CD4-positive, alpha-beta T cell treated with Interleukin-21 for 1 hour (primary cell): ENCODE measurements at places on chromosomes 5 and 9.

GRCh38 chr5:99054972-99055371 lies 126.2 kb upstream of the CHD1 start:
- DNase-seq = peak; percentile 22

DNA sequence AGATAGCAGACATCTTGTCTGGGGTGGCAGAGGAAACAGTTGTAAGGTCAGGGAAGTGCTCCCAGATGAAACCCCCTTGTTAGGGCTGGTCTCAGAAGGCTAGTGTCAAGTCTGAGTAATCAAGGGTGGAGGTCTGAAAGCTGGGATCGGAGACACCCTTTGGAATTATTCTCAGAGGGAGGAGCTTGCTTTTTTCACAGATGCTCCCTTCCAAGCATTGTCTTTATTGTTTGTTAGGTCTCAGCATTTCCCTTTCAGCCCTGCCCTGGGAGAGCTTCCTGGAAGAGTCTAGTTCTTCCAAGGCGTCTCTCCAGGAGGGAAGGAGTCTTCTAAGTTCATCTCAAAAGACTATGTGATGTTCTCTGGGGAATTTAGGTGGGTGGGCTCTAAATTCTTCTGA lies 3.2 kb downstream of the TEK start:
- DNase-seq = no peak

- DNase-seq = no peak
These were observed 179.4 kb upstream of the NR3C1 start for GRCh38 chr5:143582869-143583268.

DNA sequence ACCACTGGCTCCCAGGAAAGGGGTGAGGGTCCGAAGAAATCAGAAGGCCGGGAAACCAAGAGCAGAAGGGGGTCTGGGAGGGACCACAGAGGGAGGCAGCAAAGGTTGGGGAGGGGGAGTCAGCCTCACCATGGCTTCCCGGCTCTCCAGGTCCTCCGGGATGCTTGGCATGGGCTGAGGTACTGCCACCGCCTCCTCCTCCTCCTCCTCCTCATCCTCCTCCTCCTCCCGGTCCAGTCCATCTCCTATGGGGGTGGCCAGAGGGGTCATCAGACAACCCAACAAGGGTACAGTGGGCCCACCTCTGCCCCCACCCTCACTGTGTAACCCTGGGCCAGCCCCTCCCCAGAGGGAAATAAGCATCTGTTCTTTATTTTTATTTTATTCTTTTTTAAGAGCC lies 17.5 kb downstream of the GOLGA2 start:
- no peak for DNase-seq

DNA sequence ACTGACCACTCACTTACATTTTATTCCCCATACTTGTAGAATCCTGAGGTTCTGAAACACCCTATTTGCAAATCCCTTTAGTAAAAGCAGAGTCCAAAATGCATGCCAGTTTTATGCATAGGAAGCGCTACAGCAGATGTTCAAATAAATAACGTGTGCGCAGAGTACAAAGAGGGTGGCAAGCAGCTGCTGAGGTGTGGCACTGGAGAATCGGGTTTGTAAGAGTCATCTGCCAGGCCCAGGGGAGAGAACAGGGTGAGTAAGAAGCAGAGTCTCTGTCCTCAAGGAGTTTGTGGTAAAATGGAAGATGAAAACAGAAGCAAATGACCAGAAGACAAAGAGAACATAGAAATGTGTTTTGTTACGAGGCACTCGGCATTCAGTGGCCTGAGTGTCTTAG lies 288.8 kb downstream of the GLIS3 start:
- DNase-seq = no peak

DNA sequence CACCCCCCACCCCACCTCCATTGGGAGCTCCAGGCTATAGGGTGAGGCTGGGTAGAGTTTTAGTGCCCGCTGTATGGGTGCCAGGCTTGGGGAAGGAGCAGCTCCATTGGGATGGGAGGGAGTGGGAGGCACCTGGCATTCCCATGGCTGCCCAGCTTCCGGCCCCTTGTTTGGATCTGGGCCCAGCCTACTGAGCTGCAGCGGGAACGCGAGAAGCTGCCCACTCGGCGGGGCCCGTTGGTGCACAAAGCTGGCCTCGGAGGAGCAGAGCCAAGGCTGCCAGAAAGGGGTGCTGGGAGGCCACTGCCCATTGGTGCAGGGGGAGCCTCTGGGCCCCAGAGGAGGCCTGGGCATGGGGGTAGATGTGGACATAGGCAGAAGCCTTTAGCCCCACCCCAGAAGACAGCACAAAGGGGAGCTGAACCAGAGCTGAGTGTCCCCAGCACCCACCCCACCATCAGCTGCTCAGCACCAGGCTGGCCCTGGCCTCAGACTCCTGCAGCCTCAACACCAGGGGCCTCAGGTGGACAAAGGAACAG lies 4.4 kb downstream of the LCN9 start:
- no peak for DNase-seq

DNA sequence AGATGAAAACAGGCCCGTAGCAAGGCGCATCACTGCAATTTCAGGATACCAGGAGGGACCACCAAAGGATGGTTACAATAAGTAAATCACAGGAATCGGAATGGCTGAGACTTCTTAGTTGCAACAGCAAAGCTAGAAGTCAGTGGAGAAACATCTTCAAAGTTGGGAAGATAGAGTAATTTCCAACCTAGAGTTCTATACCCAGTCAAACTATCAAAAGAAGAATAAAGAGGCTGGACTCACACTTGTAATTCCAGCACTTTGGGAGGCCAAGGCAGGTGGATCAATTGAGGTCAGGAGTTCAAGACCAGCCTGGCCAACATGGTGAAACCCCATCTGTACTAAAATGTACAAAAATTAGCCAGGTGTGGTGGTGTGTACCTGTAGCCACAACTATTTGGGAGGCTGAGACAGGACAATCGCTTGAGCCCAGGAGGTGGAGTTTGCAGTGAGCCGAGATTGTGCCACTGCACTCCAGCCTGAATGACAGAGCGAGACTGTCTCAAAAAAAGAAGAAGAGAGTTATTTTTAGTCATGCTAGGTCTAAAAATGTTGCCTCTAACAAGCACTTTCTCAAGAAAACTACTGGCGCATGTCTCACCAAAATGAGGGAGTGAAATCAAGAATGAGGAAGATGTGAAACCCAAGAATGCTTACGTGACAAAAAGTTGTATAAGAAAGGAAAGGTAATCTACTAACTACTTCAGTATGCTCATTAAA lies 267.7 kb downstream of the DENND1A start:
- no peak for DNase-seq

DNA sequence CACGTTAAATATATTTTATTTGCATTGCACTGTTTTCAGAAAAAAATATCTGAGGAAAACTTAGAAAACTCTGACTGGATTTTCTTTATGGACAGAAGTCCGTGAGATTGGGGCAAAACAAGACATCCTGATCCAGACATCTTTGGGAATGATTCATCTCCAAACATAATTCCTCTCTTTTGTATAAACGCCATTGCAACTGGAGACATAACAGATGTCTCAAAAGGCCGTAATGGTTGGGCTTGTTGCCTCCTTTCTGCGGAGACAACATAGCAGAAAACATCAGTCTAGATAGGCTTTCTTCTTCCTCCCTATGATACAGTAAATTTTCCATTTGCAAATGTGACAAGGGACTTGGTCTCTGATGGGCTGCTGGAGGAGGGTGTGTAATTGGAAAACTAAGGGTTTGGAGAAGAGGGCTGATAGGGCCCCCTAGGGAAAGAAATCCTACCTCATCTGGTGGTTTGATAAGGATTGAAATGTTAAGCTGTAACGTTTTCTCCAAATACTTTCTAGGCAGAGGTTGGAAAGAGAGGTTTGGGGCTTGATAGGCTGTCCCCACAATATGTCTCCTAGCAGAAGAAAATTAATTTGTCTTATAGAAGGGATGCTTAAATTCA lies 631.5 kb upstream of the ST8SIA4 start:
- no peak for DNase-seq

DNA sequence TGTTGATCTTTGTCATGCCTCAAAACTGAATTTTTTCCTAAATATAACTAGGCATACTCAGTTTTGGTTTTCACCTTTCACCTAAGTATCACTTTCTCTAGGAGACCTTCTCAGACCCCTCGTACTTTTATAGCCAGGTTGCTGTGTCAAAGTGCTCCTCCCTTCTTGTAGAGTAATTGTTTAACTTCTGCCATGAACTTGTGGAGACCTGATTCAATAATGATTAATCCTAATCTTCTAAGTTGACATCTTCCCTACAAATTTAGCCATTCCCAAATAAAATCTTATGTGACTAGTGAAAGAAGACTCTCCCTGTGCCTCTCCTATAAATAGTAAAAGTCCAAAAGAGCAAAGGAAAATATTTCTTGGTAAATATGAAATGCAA lies 159.8 kb downstream of the SPATA31D1 start:
- DNase-seq = no peak

DNA sequence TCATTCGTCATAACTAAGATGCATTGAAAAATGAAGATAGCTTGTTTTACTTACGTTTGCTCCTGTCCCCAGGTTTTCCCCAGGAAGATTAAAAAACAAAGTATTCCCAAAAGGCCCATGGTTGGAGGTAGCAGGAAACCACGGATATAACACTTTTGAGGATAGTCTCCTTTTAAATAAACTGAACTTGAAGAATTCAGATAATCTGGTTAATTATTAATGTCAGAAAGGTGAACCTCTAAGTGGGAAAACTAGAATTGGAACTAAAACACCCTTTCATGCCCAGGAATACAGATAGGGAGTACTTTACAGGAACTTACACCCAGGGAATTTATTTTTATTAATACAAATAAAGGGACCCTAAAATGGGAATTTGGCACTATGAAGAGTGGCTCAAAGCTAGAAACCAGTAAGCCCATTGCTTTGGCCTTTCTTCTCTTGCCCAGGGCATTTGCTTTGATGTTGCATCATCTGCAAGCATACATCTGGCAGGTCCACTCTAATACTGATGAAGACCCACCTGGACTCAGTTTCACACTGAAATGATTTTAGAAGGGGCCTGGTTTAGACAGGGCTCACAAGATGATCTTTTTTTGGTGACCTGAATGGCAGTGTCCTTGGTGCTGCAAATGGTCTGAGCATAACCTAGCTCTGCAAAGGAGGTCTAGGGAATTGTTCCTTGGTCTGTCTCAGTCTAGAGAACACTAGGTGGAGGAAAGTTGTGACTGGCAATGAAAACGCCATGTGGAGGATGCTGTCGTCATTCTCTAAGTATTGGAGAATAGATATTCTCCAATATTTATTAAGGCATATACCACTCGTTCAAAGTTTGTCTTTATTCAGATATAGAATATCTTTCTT lies at the start of gene C5:
C5 (minus strand) TSS at position 148 of the 861 bp plus-strand sequence; CDS start at position 119, 29 bp downstream.
- no peak for DNase-seq

DNA sequence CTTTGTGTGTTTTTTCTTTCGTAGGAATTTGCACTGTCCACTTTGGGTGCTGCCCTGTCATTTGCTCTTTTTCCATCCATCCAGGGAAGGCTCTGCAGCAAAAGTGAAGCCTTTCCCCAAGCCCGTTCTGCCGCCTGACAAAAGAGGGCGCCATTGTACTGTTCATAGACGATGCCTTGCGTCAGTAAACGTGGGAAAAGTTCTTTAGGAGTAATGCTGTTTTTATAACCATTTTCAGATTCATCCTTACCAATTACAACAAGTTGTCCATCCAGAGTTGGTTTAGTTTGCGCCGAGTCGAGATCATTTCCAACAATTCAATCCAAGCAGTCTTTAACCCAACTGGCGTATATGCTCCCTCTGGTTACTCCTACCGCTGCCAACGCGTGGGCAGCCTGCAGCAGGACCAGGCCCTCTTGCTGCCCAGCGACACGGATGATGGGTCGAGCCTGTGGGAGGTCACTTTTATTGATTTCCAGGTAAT lies 34.3 kb upstream of the RPS23 start:
- peak; percentile 22 for DNase-seq

DNA sequence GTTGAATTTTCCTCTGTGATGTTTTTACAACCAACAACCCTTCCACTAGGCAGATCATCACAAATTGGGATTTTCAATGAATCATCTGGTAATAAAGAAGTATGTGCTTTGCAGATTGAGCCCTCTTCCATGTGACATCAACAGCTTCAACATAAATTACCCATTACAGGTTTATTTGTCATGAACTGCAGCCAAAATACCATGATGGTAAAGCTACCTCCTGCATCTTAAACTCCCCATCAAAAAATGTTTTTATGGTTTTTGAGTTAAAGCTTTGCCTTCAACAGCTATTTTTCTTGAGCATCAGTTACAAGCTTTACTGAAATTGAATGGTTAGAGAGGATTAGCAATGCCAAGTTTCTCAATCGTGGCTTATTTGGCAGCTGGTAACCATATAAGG lies 211.4 kb upstream of the TUSC1 start:
- no peak for DNase-seq

GRCh38 chr5:86118542-86118941 lies 499.2 kb upstream of the COX7C start:
- DNase-seq = no peak

DNA sequence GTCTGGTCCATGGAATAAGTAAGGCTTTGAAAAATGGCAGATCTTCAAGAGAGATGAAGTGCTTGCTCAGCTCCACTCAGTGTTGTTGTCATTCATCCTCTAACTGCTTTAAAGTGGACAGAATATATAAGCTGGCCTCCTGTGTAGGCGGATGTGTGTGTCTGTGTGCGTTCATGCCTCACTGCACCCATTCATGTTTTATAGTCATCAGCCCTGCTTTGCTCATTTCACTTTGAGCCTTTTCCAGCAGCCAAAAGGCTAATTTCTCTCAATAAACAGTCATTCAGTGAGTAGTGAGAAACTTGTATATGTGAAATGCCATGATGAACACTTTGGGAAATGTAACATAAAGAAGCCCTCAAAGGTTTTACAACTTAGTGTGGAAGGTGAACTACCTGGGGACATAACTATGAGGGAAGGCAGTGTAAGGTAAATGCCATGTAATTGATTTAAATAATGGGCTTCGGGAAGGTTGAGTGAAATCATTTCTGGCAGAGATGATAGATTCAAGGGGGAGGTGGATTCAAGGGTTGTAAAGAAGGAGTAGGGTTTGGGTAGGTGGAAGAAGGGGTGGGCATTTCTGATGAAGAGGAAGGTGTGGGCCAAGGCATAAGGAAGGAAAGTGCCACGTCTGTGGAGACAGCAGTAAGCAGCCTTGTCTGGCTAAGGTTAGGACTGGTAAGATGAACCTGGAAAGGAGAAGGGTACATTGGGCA lies 15.7 kb downstream of the TTC23L start:
- DNase-seq = no peak

DNA sequence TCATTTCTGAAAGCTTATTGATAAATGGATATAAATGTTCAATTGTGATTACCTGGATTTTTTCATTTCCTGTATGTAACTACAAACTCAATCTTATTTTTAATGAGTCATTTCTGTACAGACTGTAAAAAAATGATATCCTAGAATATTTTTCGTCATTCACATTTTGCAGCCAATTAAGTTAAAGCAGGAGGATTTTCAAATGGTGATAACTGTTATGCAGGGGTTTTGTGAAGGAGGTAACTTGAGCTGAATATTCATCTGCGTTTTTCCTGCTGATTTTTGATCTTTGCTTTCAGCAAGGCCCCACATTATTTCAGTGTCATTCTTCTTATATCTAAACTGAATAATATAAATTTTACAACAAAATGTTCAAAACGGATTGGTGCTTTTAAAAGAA lies 74.1 kb downstream of the SLF1 start:
- no peak for DNase-seq

- no peak for DNase-seq
These were observed 189.6 kb downstream of the NR3C1 start for GRCh38 chr5:143213851-143214363.
